ENCODE measurements at places on chromosomes 2 and 18.

GRCh38 chr2:235024191-235024860, 72.5 kb downstream of the SH3BP4 start:
- DNase-seq = no peak

GRCh38 chr2:137192366-137193310, 427.3 kb downstream of the THSD7B start:
- no peak for DNase-seq

DNA sequence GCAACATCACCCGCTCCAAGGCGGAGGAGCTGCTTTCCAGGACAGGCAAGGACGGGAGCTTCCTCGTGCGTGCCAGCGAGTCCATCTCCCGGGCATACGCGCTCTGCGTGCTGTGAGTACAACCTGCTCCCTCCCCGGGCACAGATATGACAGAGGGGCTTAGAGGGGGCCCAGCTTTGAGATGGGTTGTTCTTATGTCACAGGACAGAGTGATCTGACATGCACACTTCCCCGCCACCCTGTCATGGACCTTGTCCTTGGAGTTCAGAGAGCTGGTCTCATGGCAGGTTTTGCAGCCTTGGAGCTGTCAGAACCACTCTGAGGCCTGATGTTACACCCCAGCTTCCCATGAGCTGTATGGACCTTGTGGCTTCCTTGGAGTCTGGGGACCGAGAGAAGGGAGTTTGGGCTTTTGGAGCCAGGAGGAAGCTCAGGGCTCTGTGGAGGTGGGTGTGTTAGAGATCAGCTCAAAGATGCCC, 398 bp downstream of the INPP5D start:
- DNase-seq = no peak

DNA sequence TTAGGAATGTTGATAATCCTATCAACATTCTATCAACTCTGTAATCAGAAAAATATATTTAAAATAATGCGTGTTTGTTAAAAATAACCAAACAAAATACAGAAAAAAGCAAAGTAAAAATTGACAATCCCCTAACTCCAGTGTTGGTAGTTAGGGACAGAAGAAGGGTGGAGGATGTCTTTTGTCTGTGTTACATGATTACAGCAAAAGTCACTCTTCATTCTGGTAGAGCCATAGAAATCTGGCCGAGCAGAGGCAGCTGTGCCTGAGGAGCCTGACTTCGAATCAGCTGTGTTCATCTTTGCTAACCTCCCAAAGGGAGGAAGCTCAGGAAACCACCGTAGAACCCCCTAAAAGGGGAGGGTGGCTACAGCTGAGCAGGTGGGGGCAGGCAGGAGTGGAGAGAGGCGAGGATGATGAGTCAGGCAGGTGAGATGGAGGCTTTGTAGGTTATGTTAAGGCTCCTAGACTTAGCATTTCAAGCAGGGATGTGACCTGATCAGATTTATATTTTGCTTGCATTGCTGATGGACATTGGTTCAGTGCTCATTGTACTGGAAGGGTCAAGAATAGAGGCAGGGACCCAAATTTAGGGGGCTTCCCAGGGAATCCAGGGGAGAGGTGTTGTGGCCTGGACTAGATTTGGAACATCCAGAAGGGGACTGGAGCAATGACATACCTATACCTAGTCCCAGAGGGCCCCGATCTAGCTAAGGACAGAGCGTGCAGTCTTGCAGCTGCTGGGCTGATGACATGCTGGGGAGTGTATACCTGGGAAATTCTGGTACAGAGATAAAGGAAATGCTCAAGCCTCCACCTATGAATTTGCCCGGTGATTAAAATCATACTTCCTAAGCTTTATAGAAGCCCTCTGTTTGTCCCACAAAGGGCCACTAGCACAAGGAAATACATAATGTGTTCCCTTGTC, 95.7 kb downstream of the NEDD4L start:
- no peak for DNase-seq

DNA sequence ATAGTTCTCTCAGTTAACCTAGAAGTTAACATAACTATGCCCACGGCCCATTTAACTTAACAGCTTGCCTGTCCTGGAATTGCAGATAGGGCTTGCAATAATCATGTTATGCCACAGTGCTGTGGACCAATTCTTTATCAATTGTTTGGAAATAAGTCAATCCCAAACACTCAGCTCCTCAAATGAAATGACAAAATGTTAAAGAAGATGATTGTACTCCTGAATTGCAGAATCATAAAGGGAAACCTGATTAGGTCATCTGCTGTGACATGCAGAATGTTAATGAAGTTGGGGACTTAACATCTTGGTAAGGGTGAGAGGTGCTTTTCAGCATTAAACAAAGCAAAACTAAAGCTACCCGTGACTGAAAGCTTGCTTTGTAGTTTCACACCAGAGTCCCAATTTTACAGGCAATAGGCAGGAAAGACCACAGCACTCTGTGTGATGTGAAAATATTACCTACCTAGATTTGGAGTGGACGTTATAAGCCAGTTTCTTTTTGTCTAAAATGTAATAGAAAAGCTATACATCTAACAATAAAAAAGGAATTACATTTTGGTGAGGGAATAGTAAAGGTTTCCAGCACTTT, 364.0 kb downstream of the GPD2 start:
- DNase-seq = no peak

- DNase-seq = no peak
Measured at GRCh38 chr2:27792759-27793158, 21.2 kb downstream of the MRPL33 start.

DNA sequence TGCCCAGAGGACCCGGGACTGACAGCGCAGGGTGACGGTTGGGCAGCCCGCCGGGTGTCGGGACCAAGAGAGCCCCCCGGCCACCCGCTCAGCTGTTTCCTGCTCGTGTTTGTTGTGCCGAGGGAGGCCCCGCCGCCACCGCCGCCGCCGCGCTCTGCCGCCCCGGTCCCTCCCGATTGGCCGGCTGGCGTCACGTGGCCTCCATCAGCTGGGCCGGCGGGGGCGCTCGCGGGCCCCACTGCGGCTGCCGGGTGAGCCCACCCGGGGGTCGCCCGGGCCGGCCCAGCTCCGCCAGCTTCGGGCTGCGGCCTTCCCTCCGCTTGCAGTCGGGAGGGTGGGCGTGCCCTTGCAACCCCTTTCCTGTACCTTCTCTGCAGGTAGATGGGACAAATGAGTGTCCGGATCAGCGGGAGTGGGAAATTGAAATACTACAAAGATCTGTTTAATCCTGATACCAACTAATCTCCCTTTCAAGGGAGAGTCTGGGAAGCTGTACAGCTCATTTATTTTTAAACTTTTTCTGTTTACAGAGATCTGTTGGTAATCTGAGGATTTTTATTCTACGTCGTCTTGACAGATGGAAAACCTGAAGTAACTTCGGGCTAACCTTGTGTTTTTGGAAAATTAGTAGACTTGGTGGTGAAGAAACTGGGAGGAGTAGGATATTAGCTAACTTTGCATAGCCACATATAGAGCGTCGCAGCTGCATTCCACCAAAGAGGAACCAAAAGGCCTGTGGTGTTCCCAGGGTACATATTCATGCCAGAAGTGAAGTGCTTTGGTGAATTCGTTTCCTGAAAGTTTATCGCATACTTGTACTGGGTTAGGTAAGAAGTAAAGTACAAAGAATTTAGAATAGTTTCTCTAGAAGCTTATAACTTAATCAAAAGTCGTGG, 1.2 kb downstream of the YPEL5 start:
- peak; percentile 53 for DNase-seq

GRCh38 chr2:127185093-127185492, 35.0 kb downstream of the CYP27C1 start:
- DNase-seq = no peak

- peak; percentile 33 for DNase-seq
Measured at GRCh38 chr2:66362701-66363100, 72.2 kb upstream of the MEIS1 start.

DNA sequence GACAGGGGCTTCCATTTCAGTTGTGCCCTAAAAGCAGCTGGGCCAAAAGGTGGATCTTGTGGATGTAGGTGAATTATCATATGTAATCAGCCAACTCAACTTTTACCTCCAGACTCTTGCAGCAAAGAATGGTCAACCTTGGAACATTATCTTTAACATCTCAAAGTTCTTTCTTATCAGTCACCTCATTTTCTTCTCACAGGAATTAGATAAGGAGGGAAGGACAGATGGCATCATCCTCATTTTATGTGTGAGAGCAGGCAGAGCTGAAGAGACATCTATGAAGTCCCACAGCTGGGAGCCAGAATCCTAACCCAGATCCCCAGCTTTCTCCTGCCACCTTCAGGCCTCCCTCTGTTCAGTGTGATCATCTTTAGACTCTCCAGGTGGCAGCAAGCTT, 182.1 kb downstream of the MGAT5 start:
- no peak for DNase-seq

Measured in D721Med (cell line).